ENCODE measurements at places on chromosomes 12 and 14. TPM values are rescaled to one million over a fixed set of nuclear protein-coding genes. Genes with fewer than 3 reads are reported as not detected.

Gene TRHDE
- total RNA-seq, result under 0.01 TPM

Gene ULK1
- 16.2 TPM for total RNA-seq

Gene KCNJ8
- under 0.01 TPM for total RNA-seq

Gene SLCO1C1
- total RNA-seq, result not detected

Gene SLC35F4
- total RNA-seq, result not detected

Gene CMTM5
- not detected for total RNA-seq

Gene SLC16A7
- total RNA-seq, result 3.3 TPM

Gene FLRT2
- 305 TPM for total RNA-seq

DNA sequence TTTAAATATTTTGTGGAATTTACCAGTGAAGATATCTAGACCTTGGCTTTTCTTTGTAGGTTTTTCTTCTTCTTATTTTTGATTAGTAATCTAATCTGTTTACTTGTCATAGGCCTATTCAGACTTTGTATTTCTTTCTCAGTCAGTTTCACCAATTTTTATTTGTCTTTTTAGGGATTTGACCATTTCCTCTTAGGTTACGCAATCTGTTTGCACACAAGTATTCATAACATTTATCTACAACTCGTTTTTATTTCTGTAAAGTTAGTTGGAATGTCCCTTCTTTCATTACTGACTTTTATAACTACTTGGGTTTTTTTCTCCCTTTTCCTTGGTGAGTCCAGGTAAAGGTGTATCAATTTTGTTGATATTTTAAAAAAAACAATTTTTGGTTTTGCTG, 545.7 kb downstream of the AACS start:
- no peak for DNase-seq

- no peak for DNase-seq
Measured at GRCh38 chr14:34128665-34129064, 177.8 kb upstream of the EGLN3 start.

- no peak for DNase-seq
Measured at GRCh38 chr12:129676411-129676810, 227.4 kb downstream of the TMEM132D start.

- peak; percentile 87 for DNase-seq
Measured at GRCh38 chr12:59077575-59078426, 157.5 kb upstream of the LRIG3 start.

DNA sequence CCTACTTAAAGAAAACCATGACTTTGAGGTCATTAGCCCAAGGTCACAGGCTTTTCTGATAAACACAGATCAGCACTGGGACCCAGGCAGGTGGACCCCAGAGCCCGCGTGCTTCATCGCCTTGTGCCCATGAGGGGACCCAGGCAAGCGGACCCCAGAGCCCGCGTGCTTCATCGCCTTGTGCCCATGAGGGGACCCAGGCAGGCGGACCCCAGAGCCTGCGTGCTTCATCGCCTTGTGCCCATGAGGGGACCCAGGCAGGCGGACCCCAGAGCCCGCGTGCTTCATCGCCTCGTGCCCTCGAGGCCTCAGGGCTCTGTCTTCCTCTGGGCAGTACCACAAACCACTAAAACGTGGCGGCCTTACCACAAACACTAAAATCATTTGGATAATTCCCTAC, 31.7 kb downstream of the STX2 start:
- DNase-seq, result no peak

DNA sequence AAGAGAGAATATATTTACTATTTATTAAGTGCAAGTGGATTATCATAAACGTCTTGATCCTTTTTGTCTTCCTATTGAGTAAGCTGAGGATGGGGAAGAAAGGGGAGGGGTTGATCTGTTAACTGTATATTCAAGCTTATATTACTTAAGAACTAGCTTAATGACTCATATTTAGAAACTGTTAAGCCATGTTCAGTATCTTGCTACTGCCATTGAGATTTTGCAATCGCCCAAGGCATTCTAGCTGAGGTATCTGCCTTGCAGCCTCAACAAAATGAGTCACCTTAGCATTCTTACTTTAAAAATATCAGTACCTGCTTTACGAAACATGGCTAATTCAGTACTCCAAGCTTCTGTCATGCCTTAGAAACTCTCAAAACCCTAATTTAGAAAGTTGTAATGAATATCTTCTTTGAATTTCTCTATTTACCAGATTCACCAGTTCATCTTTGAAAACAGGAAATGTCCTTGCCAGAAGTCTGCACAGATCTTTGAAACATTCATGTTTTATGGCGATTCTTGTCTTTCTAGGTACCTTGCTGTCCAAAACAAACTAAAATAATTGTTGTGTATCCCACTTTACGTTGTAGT, 76.1 kb downstream of the ALG10B start:
- DNase-seq, result no peak

GRCh38 chr12:53737093-53737808, 10.0 kb upstream of the CALCOCO1 start:
- no peak for DNase-seq

DNA sequence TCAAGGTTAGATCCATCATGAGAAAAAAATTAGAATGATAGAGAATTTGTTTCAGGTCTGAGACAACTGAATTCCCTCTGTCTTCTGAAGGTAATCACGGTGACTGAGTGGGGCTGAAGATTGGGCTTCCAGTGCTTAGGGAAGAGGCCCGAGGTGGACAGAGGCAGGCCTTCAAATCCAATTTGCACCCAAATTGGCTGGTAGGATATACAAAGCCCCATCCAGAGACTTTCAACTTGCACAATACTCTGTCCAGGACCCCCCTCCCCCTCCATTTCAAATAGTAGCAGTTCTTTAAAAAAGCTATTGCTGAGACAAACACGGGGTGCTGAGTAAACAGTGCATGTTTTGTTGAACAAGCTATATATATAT, 3.6 kb upstream of the FOXG1 start:
- no peak for DNase-seq

GRCh38 chr12:26744697-26745440, 88.1 kb downstream of the ITPR2 start:
- no peak for DNase-seq

DNA sequence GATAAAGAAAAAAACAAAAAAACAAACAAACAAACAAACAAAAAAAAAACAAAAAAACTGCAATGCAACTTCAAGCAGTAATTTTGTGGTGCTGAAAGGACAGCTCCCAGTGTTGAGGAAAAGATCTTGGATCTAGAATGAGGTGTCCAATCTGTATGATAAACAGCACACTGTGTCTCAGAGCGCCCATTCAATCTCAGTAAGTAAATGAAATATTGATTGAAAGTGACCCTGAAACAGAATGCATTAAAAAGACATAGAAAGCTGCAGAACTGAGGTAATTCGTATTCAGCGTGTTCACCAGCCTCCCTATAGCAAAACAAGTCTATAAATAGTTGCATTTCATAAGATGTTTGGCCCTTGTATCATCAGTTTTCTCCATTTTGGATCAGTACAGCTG, 153.0 kb downstream of the NOVA1 start:
- DNase-seq, result no peak

GRCh38 chr12:13777374-13777773, 204.0 kb downstream of the GRIN2B start:
- DNase-seq, result no peak

GRCh38 chr12:53200107-53200457, 7.0 kb downstream of the ITGB7 start:
- no peak for DNase-seq

All from dermis microvascular lymphatic vessel endothelial cell (primary cell).